ENCODE measurements at places on chromosomes 1 and 21. TPM values are rescaled to one million over a fixed set of nuclear protein-coding genes. Genes with fewer than 3 reads are reported as not detected.

The BMP8B gene
- total RNA-seq, result 3.7 TPM

The KIF17 gene
- total RNA-seq, result 3.9 TPM

The SIPA1L2 gene
- 5.2 TPM for total RNA-seq

GRCh38 chr1:108644984-108645383 is 15.9 kb downstream of the HENMT1 start:
- no peaks in the 10 kb centered on the region for H3K27me3 ChIP-seq
- no peak overlapping the region for H3K27ac ChIP-seq
- H3K4me3 ChIP-seq, result no peak overlapping the region
- no peaks in the 10 kb centered on the region for H3K36me3 ChIP-seq

- no peak for DNase-seq
- no peaks in the 10 kb centered on the region for H3K27me3 ChIP-seq
- peaks cover 10% of the 10 kb centered on the region for H3K4me1 ChIP-seq
- no peaks in the 10 kb centered on the region for H3K36me3 ChIP-seq
- peak overlapping the region; percentile 87 for H3K4me3 ChIP-seq
- H3K27ac ChIP-seq, result peak overlapping the region; percentile 99
Measured at GRCh38 chr1:47334765-47335435, 1.3 kb downstream of the CMPK1 start.

DNA sequence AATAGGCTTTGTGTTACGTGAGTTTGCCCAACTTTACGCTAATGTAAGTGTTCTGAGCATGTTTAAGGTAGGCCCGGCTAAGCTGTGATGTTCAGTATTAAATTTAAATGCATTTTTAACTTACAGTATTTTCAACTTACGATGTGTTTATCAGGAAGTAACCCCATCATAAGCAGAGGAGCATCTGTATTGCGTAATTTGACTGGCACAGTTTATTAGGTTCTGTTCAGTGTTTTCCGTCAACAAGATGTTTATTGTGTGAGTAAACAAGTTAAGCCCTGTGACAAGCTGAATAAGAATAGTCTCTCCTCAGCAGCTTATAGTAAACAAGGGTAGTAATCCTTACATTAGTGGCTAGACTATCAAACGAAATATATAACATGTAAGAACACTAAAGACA is 27.2 kb upstream of the SHISA4 start:
- no peaks in the 10 kb centered on the region for H3K4me1 ChIP-seq
- H3K27me3 ChIP-seq, result no peaks in the 10 kb centered on the region
- H3K4me3 ChIP-seq, result no peak overlapping the region
- H3K36me3 ChIP-seq, result peaks cover 24% of the 10 kb centered on the region
- no peak for DNase-seq
- no peak overlapping the region for H3K27ac ChIP-seq

DNA sequence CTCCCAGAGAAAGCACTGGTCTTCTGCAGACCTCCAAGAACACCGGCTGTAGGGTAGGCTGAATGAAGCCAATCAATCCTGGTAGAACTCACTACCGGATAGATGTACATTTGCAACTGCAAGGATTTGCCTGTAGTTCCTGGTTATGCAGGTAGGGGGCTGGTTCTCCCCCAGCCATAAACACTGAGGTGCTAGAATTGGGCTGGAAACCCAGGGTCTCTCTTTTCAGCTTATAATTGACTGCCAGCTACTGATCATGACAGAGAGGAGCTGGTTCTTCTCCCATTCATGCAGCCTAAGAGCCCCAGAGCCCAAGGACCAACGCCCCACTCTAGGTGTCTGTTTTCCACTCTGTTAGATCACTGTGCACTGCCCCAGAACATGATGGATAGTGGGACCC is 21.5 kb upstream of the MTARC2 start:
- DNase-seq, result no peak
- no peaks in the 10 kb centered on the region for H3K36me3 ChIP-seq
- no peak overlapping the region for H3K27ac ChIP-seq
- H3K4me3 ChIP-seq, result no peak overlapping the region

GRCh38 chr1:89465201-89465600 is 59.4 kb upstream of the LRRC8B start:
- no peaks in the 10 kb centered on the region for H3K36me3 ChIP-seq
- H3K27ac ChIP-seq, result no peak overlapping the region
- no peak for DNase-seq
- no peaks in the 10 kb centered on the region for H3K4me1 ChIP-seq
- H3K27me3 ChIP-seq, result peaks cover 21% of the 10 kb centered on the region
- no peak overlapping the region for H3K4me3 ChIP-seq

- no peak overlapping the region for H3K27ac ChIP-seq
- H3K36me3 ChIP-seq, result no peaks in the 10 kb centered on the region
- no peak overlapping the region for H3K4me3 ChIP-seq
- H3K4me1 ChIP-seq, result no peaks in the 10 kb centered on the region
- DNase-seq, result no peak
- H3K27me3 ChIP-seq, result no peaks in the 10 kb centered on the region
Measured at GRCh38 chr1:210866532-210866931, 267.4 kb downstream of the KCNH1 start.

GRCh38 chr1:231841616-231842344 is 215.2 kb downstream of the DISC1 start:
- H3K27me3 ChIP-seq, result no peaks in the 10 kb centered on the region
- DNase-seq, result no peak
- H3K4me1 ChIP-seq, result no peaks in the 10 kb centered on the region

GRCh38 chr1:248913933-248914332 is 7.9 kb downstream of the PGBD2 start:
- no peak overlapping the region for H3K4me3 ChIP-seq
- H3K36me3 ChIP-seq, result peaks cover 15% of the 10 kb centered on the region
- no peaks in the 10 kb centered on the region for H3K4me1 ChIP-seq
- DNase-seq, result no peak
- H3K27me3 ChIP-seq, result no peaks in the 10 kb centered on the region

GRCh38 chr1:240797050-240797449 is 185.1 kb upstream of the GREM2 start:
- no peaks in the 10 kb centered on the region for H3K4me1 ChIP-seq
- H3K27me3 ChIP-seq, result no peaks in the 10 kb centered on the region
- no peak for DNase-seq
- H3K4me3 ChIP-seq, result no peak overlapping the region

GRCh38 chr1:15740924-15741850 is 1.1 kb upstream of the TMEM82 start:
- no peak overlapping the region for H3K27ac ChIP-seq
- no peak overlapping the region for H3K4me3 ChIP-seq
- H3K36me3 ChIP-seq, result no peaks in the 10 kb centered on the region
- H3K27me3 ChIP-seq, result no peaks in the 10 kb centered on the region

DNA sequence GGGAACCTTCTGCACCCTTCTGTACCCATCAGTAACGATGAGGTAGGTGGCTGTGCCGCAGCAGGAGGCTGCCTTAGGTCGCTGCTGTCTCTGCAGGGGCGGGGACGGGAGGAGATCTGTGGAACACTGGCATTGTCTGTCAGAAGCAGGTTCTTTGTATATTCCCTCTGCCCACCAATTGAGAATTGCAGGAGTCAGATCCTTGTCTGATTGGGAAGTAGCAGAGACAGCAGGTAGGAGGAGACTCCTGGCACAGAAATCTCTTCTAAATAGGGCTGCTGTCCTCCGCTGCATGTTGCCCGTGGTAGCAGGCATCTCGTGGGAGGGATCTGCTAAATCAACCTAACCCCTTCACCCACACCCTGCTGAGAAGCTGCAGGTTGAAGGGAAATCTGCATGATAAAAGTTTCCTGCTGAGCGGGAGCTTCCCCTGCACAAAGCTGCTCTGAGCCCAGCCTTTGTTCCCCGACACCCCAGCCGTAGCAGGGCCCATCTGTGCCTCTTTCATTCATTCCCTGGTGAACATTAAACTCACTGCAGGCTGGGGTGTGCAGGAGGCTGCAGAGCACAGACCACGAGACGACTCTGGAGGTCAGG is 15.9 kb downstream of the SARS1 start:
- H3K36me3 ChIP-seq, result peaks cover 19% of the 10 kb centered on the region
- no peak for DNase-seq
- H3K27ac ChIP-seq, result no peak overlapping the region
- no peaks in the 10 kb centered on the region for H3K4me1 ChIP-seq
- no peaks in the 10 kb centered on the region for H3K27me3 ChIP-seq

GRCh38 chr1:117342397-117342796 is 24.9 kb upstream of the MAN1A2 start:
- H3K4me1 ChIP-seq, result no peaks in the 10 kb centered on the region
- no peaks in the 10 kb centered on the region for H3K36me3 ChIP-seq
- H3K27ac ChIP-seq, result no peak overlapping the region
- DNase-seq, result no peak

DNA sequence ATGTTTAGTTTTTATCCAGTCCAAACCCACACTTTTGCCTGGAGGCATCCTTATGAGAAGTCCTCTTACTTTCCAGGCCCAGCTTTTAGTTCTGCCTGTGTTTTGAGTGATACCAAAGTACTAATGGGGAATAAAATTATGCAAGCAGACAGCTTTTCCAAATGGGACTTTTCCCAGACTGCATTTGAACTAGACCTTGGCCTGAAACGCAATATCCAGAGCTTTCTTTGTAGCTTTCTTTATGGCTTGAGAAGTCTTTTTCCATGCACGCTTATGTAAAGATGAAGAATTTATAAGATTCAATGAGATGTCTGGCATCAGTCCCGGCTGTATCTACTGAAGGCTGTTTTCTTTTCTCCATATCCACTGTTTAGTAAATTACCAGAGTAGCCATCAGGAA is 236.6 kb upstream of the RAB4A start:
- no peak overlapping the region for H3K4me3 ChIP-seq
- H3K27ac ChIP-seq, result no peak overlapping the region
- H3K27me3 ChIP-seq, result peaks cover 8% of the 10 kb centered on the region
- no peak for DNase-seq
- no peaks in the 10 kb centered on the region for H3K36me3 ChIP-seq
- H3K4me1 ChIP-seq, result no peaks in the 10 kb centered on the region

- no peak overlapping the region for H3K4me3 ChIP-seq
- H3K27ac ChIP-seq, result no peak overlapping the region
- no peaks in the 10 kb centered on the region for H3K36me3 ChIP-seq
- H3K4me1 ChIP-seq, result peaks cover 10% of the 10 kb centered on the region
- DNase-seq, result no peak
Measured at GRCh38 chr1:211420845-211421454, 71.0 kb downstream of the RD3 start.

DNA sequence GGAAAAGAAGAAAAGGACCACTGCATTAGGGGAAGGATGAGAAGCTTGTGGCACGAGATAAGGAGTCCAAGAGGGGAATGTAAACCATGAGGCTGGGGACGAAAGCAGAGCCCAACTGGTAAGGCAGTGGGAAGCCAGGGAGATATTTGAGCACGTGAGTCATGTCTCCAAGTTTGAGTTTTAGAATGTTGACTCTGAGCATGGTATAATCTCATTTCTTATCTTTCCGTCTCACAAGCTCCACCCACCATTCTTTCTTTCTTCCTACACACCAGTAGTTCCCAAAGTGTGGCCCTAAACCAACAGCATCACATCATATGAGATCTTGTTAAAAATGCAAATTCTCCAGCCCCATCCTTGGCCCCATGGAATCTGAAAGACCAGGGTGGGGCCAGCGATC is 145.3 kb downstream of the PLPP3 start:
- no peak for DNase-seq
- H3K4me3 ChIP-seq, result no peak overlapping the region
- H3K27ac ChIP-seq, result no peak overlapping the region
- no peaks in the 10 kb centered on the region for H3K4me1 ChIP-seq

DNA sequence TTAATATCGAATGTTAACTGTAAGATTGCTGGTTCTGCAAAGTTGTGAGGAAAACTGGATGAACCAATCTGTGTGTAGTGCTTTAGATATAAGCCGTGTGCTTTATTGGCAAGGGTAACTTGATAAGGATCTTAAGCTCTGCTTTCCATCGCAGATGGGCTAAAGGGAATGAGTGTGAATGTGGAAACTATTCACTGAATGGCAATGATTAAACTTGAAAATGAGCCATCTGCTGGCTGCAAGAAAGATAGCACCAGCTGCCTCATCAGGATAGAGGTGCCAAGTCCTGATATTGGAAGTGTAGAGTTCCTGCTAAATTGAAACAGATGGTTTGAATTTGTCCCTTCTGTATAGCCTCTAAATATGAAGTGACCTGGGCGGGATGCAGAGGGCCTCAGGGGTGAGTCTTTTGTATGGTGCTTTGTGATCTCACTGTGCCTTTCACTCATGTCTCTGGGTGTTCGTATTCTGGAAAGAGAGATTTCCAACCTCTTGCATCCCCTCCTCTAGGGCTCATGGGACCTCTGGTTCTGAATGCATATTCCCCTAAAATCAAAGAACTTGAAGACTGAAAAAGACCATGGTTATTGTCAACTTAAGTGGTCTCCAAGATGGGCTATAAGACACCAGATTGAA is 9.2 kb downstream of the FCRL3 start:
- H3K27ac ChIP-seq, result no peak overlapping the region
- DNase-seq, result peak; percentile 15
- no peaks in the 10 kb centered on the region for H3K36me3 ChIP-seq
- H3K4me3 ChIP-seq, result no peak overlapping the region
- H3K4me1 ChIP-seq, result no peaks in the 10 kb centered on the region
- no peaks in the 10 kb centered on the region for H3K27me3 ChIP-seq

GRCh38 chr21:36704281-36704957 is 5.5 kb downstream of the SIM2 start:
- no peak overlapping the region for H3K27ac ChIP-seq
- H3K27me3 ChIP-seq, result no peaks in the 10 kb centered on the region
- H3K36me3 ChIP-seq, result no peaks in the 10 kb centered on the region
- peaks cover 12% of the 10 kb centered on the region for H3K4me1 ChIP-seq

DNA sequence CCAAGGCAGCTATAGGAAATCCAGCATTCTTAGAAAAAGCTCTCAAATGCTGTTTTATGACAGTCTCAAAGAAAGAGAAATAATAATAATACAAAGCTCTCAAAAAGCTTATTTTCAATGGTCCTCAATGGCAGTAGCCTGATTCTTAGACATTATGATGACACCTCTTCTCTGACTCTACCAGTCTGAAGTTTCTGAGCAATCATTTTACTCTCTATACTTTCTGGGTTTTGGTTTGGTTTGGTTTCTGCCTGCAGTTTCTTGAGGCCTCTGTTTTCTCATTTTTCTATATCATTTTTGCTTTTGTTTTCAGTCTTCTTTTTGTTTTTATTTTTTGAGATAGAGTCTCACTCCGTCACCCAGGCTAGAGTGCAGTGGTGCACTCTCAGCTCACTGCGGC is 50.2 kb upstream of the TBX15 start:
- H3K27ac ChIP-seq, result no peak overlapping the region
- DNase-seq, result no peak
- no peaks in the 10 kb centered on the region for H3K36me3 ChIP-seq
- no peaks in the 10 kb centered on the region for H3K4me1 ChIP-seq
- no peaks in the 10 kb centered on the region for H3K27me3 ChIP-seq

GRCh38 chr1:107572674-107573211 is 392.2 kb downstream of the VAV3 start:
- H3K4me1 ChIP-seq, result no peaks in the 10 kb centered on the region
- no peak overlapping the region for H3K27ac ChIP-seq
- no peak for DNase-seq
- no peak overlapping the region for H3K4me3 ChIP-seq
- H3K27me3 ChIP-seq, result no peaks in the 10 kb centered on the region

DNA sequence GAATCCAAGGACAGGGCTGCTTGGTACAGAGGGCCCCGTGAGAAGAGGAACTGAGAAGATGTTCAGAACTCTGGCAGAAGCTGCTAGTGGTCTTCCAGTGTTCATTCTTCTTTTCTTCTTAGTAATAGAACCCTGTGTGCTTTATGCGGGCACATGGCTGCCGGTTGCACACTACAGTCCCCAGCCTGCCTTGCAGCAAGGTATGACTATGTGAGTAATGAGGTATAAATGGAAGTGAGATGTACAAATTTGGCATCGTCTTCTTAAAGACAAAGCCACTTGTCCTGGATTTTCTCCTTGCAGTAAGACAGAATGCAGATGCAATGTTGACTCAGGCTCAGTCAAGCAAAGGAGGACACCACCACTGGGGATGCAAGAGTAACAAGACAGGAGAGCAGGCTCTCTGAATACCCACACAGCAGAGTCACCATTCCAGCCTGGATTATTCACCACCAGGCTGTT is 15.0 kb upstream of the ATP1B1 start:
- no peaks in the 10 kb centered on the region for H3K4me1 ChIP-seq
- no peak overlapping the region for H3K27ac ChIP-seq
- H3K4me3 ChIP-seq, result no peak overlapping the region
- DNase-seq, result no peak

Measured in Panc1 (cell line).